ENCODE measurements at places on chromosomes 5 and 9. TPM values are rescaled to one million over a fixed set of nuclear protein-coding genes. Genes with fewer than 3 reads are reported as not detected.

The CERCAM gene
- total RNA-seq = 2.0 TPM

The NDUFS4 gene
- total RNA-seq = 183 TPM

The DROSHA gene
- total RNA-seq = 80.3 TPM

The FRRS1L gene
- total RNA-seq = 4.3 TPM

The KIF24 gene
- 9.4 TPM for total RNA-seq

The ANKRD18B gene
- total RNA-seq = 14.7 TPM

The SOX30 gene
- total RNA-seq = 0.17 TPM

The IFNA2 gene
- total RNA-seq = not detected

The ERAP2 gene
- total RNA-seq = not detected

The PRDM9 gene
- total RNA-seq = not detected

The SURF2 gene
- 19.6 TPM for total RNA-seq

The ACOT12 gene
- total RNA-seq = not detected

The CCDC180 gene
- 6.3 TPM for total RNA-seq

The DRD1 gene
- not detected for total RNA-seq

The QRFP gene
- total RNA-seq = not detected

The BRD3OS gene
- total RNA-seq = 19.0 TPM

The GRIN3A gene
- not detected for total RNA-seq

The KIF20A gene
- total RNA-seq = 128 TPM

The TLX3 gene
- not detected for total RNA-seq

The GABRA1 gene
- total RNA-seq = not detected

The ST8SIA4 gene
- 0.71 TPM for total RNA-seq

The KCNMB1 gene
- total RNA-seq = not detected

The IFNA10 gene
- total RNA-seq = not detected

The SPRY4 gene
- total RNA-seq = 0.13 TPM

The HTR4 gene
- not detected for total RNA-seq

The GLRA1 gene
- not detected for total RNA-seq

The EIF4E1B gene
- 0.68 TPM for total RNA-seq

The BASP1 gene
- 215 TPM for total RNA-seq

The C6 gene
- not detected for total RNA-seq

All from neural progenitor cell (in vitro differentiated cells).